ENCODE measurements at places on chromosomes 13 and 19. TPM values are rescaled to one million over a fixed set of nuclear protein-coding genes. Genes with fewer than 3 reads are reported as not detected.

DNA sequence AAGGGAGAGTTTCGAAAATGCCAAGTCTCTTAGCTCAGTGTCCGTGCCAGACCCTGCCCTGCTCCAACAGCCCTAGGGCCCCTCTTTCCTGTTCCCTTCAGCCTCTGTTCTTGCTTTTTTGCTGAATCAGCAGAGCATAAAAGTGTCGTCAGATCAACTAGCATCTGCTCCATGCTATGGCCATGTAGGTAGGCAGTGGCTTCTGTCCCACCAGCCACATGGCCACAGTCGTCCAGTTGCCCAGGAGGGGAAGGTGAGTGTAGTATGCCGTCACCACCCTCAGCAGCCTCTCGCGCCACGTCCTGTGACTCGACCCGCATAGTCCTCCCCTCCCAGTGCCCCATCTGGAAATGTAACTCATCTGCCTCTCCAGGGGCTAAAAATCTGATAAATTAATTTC, 50.9 kb upstream of the ATP11A start:
- peak; percentile 65 for DNase-seq

GRCh38 chr13:45778882-45779281, 72.7 kb downstream of the SIAH3 start:
- no peak for DNase-seq

- no peak for DNase-seq
Observed at GRCh38 chr13:32384702-32385101, 43.2 kb downstream of the N4BP2L1 start.

DNA sequence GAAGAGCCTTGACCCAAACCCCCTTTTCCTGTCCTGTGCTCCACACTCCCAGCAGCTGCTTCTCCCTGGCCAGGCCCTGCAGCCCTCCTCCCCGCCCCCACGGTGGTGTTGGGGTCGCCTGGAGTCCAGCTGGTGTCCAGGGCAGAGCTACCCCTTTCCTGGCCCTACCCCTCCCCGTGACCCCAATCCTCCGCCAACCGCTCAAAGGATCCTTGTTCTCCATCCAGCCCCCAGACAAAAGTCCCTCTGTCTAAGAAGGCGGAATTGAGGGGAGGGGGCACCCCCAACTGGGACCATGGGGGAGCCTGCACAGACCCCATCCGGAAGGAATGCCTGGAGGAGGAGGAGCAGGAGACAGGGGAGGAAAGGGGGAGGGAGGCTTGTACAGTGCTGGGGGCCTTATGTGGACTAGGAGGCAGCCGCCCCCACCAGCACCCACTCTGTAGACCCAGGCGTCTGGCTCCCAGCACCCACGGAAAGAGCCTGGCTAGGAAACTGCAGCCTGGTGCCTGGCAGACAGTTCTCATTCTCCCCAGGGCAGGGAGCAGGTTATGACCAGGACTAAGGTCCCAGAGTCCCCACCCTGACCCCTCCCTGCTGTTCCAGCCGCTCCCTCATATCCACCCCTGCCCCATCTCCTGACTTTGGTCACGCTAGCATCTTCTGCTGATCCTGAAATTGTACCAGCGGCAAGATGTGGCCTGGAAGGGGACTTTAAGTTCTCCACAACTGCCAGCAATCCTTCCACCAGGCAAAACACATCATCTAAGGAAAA, at the start of gene FXYD3:
Gene FXYD3 (plus strand): TSS at position 647 of the 775 bp plus-strand sequence. CDS start 3,554 bp downstream, outside the sequence.
- no peak for DNase-seq

DNA sequence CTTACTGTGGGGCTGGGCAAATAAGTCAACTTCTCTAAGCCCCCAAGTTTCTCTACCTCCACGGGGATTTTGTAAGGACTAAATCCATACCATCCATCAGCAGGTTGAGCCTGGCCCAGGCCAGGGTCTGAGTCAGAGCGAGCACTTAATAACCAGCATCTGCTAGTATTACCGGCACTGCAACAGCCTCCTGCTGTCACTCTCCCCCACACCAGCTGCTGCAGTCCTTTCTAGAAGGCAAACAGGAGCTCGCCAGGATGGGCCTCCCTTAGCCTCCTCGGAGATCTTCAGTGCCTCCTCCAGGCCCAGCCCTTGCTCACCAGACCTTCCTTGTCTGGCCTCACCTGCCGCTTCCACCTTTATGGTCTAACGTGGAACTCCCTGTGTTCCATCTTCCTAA, 3.2 kb downstream of the NAPA start:
- no peak for DNase-seq

DNA sequence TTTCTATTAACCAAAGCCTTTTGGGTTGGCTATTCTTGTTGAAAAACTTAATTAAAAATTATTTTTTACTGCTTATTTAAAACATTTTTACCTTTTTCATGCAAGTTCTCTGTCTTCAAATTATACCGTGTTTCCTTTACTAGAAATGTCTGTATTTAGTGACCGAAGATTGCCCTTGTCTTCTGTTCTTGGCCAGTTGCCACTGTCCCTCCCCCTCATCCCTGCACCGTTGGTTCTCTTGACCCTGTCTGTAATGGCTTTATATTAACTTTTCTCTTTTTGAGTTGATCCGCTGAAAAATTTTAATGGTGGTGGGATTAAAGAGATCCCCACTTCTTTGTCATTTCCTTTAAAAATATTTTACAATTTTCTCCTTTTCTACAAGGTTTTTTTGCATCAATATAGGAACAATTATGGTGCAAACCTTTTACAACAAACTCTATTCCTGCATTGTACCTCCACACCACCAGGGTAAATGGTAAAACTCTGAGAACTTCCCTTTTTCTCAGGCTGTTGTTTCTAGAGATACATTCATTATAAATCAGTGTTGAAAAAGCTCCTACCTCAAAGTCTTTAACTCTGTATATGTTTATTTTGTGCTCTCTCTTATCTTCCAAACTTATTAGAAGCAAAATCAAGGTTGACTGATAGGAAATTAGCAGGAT, 12.9 kb upstream of the RNF113B start:
- DNase-seq: no peak

GRCh38 chr19:14517446-14517839, 754 bp downstream of the DNAJB1 start:
- no peak for DNase-seq

DNA sequence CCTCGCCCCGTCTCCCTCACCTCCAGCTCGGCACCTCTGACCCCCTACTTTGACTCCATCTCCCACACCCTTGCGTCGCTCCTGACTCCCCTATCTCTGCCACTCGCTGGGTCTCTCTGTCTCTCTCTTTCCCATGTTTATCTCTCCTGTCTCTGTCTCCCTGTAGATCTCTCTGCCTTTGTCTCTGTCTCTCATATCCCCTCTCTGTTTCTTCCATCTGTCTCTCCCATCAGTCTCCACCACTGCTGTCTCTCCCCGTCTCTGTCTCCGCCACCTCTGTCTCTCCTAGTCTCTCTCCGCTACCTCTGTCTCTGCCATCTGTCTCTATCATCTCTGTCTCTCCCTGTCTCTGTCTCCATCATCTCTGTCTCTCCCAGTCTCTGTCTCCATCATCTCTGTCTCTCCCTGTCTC, 12.4 kb upstream of the BBC3 start:
- DNase-seq: no peak

DNA sequence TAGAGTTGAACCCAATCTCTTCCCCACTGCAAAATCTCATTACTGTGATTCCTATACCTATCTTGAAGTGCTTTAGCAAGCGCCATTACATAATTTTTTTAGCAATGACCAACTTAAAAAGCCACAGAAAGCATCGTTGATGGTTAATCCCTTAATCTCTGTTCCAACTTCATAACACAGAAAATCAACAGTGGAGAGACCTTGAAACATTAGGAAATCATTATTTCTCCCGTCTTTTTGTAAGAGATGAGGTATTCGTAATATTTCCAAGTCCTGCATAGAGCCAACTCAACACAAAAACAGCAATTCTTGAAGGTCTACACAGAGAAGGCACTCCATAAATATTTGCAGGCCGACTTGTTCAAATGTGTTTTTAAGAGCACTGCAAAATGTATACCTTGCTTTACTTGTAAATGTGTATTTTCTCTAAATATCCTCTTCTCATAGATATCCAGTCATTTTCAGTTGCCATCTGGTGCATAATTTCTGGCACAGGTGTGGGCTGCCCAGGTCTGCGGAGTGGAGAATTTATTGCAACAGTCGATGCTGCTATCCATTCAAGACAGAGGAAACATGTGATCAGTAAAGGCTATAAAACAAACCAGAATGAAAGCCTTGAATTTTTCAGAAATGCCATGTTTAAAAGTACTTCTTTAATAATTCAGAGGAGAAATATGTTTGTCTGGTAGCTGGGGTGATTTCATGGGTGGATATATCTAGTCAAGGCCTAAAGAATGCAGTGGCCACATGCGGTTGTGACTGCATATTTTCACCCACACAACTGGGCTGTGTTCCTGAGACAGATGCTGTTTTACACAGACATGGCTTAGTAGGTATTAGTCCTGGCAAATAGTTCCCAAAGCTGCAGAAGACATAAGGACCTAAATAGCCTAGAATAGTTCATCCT, 234.3 kb upstream of the STARD13 start:
- DNase-seq: no peak

- no peak for DNase-seq
Observed at GRCh38 chr19:27796540-27796939, 1416.4 kb downstream of the UQCRFS1 start.

DNA sequence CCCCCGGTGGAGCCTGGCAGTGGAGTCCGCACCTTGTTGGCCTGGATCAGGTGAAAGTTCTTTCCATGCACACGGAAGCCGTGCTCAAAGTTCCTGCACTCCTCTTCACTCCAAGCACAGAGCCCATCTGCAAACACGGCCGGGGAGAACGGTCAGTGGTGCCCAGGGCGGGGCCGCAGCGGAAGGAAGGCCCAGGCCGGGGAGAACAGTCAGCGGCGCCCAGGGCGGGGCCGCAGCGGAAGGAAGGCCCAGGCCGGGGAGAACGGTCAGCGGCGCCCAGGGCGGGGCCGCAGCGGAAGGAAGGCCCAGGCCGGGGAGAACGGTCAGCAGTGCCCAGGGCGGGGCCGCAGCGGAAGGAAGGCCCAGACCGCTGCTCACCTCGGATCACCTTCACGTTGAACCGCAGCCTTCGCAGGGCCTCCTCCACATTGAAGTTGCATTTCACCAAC, 20.6 kb upstream of the PLPP2 start:
- DNase-seq: no peak

Gene ZNF837
- 0.54 TPM for total RNA-seq

Gene ZNF562
- 21.9 TPM for total RNA-seq

Gene FCER2
- total RNA-seq: not detected

Gene CKM
- total RNA-seq: 2,391 TPM
